ENCODE measurements at places on chromosomes 6 and 20.
A peak's percentile ranks its signal among the peaks of the same experiment; 100 is the strongest.

DNA sequence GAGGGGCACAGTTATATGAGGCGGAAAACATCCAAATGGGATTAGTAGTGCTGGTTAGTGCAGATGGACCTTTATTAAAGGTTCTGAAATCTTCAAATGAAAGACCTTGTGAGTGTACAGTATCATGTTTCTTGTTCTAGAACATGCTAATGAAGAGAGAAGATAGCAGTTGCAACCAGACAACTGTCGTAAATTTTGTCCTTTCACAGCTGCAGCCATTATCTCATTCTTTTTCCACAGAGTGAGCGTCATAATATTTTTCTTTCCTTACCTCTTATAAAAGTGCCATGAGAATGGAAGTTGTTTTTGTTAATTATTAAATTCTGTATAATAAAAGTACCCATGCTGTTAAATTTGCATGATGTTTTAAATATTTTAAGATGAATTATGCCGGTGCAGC lies 4.4 kb upstream of the C6orf163 start:
- DNase-seq: no peak

DNA sequence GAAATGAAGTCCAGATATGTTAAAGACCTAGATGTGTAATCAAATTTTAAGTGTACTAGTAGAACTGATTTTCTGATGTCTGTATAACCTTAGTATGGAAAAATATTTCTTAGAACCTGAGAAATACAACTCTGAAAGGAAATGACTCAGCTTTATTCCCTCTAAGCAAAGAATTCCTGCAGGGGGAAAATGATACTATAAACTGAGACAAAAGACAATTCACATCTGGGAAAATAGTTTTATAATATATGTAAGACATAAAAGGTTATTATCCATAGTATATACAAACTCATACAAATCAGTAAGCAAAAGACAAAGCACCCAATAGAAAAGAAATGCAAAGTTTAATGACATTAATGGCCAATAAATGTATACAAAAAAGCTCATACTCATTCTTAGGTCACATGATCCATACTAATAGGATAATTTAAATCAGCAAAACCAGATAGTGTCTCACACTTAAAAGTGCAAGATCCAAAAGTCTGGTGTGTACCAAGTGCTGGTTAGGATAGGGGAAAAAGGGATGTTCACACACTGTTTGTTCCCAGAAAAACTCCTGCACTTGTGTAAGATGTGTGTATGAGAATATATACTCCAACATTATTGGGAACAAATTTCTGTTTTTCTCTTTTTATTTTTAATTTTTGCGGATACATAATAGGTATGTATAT lies 22.6 kb downstream of the RNF217 start:
- DNase-seq: peak; percentile 27

GRCh38 chr6:112113918-112114317 lies 26.5 kb downstream of the FAM229B start:
- DNase-seq: no peak

DNA sequence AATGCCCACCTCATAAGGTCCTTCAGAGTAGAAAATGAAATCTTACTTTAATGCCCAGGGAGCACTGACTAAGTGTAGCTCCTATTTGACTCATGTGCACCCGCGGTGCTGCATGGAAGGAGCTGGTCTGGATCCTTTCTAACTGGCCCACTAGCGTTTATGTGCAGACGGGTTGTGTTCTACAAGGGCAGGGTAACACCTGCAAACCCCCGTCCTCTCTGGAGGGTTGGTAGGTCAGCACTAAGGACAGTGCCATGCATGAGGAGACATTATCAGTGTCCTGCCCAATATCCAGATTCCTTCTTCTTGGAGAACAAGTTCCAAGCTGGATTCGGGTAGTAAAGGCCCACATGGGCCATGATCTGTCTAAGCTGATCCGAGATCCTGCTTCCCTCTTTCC lies 140.3 kb downstream of the ANKRD60 start:
- DNase-seq: no peak

- DNase-seq: no peak
Measured at GRCh38 chr6:93806409-93807270, 387.3 kb upstream of the EPHA7 start.

GRCh38 chr6:38955861-38956260 lies 92.7 kb upstream of the GLP1R start:
- DNase-seq: no peak

GRCh38 chr6:46015119-46015968 lies at the start of gene CLIC5:
Gene CLIC5, minus strand, starts transcription at chr6:46015860. Its CDS starts 318 bp downstream, at chr6:46015542.
- no peak for DNase-seq

DNA sequence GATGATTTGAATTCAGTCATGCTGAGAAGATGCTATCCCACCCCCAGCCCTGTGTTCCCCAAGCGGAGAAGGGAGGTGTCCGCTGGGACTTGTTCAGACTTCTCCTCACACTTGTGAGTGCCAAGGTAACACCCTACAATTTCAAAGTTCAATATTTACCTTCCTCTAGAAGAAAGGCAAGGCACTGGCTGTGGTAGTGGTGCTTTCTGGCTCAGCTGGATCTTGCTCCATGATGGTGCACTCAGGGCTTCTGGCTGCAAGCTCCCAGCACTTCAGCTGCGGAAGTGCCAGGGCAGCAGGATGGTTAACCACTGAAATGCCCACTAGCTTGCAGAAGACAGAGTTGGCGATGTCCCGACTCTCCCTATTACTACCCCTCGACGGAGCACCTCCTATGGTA lies 135.4 kb downstream of the MTFR2 start:
- no peak for DNase-seq

DNA sequence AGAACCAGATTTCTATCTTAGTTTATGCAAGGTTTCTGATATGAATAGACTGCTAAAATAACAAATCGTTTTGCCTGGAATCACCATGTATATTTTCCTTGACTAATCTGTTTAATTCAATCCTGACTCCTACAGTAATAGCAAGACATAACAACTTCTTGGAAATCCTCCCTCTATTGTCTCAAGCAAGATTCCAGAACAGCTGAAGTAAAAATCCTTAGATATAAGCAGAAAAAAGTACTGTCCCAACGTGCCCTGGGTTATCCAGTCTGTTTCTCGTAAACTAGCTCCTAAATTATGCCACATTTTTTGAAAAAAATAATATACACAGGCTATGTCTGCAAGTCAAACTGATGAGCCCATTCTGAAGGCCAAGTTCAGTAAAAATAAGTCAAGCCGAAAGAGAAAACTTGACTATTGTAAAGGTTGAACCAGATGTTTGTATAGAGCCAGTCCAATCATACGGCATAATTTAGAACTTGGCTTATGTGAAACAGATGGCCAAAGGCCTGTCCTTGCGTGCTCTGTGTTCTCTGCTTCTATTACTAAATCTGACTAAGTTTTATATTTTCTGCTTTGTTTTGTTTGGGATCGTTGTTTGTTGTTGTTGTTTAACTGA lies 341.6 kb upstream of the NRSN1 start:
- DNase-seq: no peak

DNA sequence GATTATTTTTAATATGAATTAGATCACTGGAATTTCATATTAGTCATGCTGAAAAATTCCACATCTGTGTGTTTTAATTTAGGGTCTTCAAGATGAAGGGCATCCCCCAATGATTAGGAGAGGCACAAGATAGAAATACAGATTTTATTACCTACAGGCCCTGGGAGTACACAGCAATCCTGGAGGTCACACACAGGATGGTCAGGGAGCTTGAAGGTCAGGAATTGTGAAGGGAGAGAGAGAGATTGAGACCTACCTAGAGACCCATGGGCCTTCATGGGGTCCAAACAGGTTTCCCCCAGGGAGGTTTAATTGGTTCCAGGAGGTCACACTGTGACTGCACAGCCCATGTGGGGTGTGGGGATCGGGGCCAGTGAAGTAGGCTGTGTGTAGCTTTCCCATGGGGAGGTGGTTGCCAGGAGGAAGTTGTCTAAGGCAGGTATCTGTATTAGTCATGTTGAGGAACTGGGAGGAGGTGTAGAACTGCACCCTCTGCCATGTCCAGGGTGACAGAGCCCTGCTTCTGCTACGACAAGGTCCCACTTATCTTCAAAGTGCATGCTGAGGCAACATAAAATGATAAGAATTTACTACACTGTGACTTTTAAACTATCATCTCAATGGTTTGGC lies 18.3 kb downstream of the SNX9 start:
- DNase-seq: no peak

GRCh38 chr20:18497603-18498002 lies 578 bp upstream of the RBBP9 start:
- no peak for DNase-seq

DNA sequence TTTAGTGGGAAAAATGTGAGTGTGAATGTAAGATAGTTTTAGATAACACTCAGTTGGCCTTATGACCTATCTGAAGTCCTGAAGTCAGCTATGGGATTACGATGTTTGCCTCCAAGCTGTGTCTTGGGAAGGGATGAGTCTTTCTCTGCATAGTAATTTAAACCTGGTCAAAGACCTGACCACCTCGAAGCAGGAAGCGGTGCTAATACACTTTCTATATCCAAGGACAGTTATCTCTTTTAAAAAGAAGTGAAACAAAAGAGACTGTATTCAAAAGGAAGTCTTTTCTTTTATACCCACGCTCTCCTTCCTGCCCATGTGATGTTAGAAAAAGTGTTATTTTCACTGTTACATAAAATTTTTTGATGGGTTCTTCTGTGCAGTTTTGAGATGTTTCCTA lies 94.9 kb downstream of the JARID2 start:
- no peak for DNase-seq

All from Karpas-422 (cell line).